ENCODE measurements at places on chromosomes 3 and 15. TPM values are rescaled to one million over a fixed set of nuclear protein-coding genes. Genes with fewer than 3 reads are reported as not detected.

DNA sequence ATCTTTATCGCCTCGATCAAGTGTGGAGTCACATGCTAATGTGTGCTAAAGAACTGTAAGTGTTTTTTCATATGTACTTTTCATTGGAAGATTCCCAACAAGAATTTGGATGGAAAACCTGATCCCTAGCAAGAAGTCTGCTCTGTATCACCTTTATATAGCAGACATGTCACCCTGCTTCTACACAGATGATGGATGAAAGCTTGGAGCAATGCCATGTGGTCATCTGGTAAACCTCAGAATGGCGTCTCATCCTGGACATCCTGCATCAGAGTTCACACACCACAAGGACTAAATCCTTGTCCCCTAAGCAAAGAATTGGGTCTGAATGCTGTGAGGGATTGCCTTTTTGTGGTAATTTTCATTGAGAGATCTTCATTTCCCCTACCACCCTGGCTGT is 42.1 kb upstream of the CTDSPL start:
- no peak overlapping the region for H3K27ac ChIP-seq
- no peaks in the 10 kb centered on the region for H3K4me1 ChIP-seq
- no peaks in the 10 kb centered on the region for H3K36me3 ChIP-seq
- no peaks in the 10 kb centered on the region for H3K27me3 ChIP-seq

DNA sequence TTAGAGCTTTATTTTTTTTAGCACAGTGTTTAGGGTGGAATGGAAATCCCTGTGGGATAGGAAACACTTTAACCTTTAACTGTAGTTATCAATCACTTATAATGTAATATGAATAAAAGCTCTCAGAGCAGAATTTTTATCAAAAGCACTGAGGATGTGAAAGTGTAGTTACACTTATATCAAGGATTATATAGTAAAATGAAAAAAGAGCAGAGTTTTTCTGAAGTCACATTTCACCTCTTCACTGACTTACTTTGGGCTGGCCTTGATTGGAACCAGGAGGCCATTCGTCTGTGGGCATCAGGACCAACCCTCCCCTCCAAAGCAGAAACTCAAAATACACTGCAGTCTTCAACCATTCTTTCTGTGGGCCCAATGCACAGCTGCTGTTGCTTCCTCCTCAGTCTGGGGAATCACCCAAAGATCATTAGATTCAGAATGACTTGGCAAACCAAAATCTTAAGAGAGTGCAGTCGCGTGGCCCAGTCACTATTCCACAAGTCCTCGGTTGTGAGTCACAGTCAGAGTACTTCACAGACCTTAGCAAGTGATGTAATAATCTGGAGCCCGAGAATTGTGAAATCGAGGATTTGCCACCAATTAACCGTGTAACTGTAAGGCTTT is 132.6 kb upstream of the COL8A1 start:
- no peak overlapping the region for H3K27ac ChIP-seq
- no peak overlapping the region for H3K4me3 ChIP-seq
- H3K36me3 ChIP-seq = no peaks in the 10 kb centered on the region
- peaks cover 2% of the 10 kb centered on the region for H3K27me3 ChIP-seq

GRCh38 chr3:108380128-108380795 is 83.9 kb downstream of the HHLA2 start:
- DNase-seq = no peak
- no peaks in the 10 kb centered on the region for H3K27me3 ChIP-seq
- no peak overlapping the region for H3K27ac ChIP-seq
- H3K36me3 ChIP-seq = no peaks in the 10 kb centered on the region
- no peaks in the 10 kb centered on the region for H3K4me1 ChIP-seq

- no peak overlapping the region for H3K4me3 ChIP-seq
- H3K4me1 ChIP-seq = no peaks in the 10 kb centered on the region
- no peaks in the 10 kb centered on the region for H3K27me3 ChIP-seq
- H3K27ac ChIP-seq = no peak overlapping the region
These were observed 402.9 kb downstream of the IL20RB start for GRCh38 chr3:137360531-137361201.

DNA sequence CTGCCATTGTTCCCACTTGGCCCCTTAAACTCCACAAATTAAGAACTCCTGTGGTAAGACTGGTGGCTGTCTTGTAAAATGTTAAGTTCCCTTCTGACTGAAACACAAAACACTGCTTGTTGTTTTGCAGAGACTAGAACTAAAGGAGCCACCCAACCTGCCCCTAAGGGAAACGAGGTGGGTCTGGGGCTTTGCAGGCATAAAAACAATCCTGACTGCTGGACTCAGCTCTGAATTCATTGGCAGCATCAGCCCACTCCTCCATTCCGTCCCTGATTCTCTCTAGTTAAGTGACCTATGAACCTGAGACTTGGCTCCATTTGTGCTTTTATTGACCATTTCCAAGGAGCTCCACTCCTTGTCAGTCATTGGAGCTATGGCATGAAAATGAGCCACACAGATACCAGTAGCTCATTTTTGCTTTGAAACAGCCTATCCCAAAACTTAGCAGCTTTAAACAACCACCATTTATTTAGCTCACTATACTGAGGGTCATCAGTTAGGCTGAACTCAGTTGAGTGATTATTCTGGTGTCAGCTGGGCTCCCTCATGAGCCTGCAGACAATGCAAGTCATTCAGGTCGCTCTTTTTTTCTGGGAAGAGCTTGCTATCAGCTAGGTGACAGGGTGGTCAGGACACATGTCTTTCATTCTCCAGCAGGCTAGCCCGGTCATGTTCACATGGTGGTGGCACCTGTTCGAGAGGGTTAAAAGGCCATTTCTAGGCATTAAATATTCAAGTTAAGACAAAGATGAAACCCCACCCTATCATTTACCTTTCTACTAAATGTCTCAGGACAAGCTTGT is 175.1 kb upstream of the CTNNB1 start:
- no peak overlapping the region for H3K27ac ChIP-seq
- DNase-seq = no peak

DNA sequence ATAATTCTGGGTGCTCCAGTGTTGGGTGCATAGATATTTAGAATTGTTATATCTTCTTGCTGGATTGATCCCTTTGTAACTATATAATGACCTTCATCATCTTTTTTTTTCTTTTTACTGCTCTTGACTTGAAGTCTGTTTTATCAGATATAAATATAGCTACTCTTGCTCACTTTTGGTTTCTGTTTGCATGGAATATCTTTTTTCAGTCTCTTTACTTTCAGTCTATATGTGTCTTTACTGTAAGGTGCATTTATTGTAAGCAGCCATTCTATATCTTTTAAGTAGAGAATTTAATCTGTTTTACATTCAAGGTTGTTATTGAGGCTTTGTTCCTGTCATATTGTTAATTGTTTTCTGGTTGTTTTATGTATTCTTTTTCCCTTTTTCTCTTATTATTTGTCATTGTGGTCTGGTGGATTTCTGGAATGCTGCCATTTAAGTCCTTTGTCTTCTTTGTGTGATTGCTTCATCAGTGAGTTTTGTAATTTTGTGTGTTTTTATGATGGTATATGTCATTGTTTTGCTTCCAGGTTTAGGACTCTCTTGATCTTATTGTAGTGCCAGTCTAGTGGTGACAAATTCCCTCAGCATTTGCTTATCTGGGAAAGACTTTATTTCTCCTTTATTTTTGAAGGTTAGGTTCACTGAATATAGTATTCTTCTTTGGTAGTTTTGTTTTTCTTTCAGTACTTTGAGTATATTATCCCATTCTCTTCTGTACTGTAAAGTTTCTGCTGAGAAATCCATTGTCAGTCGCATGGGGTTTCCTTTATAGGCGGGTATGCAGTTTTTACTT is 8.3 kb upstream of the PRR23C start:
- H3K36me3 ChIP-seq = peaks cover 19% of the 10 kb centered on the region
- DNase-seq = no peak
- H3K27ac ChIP-seq = no peak overlapping the region
- no peaks in the 10 kb centered on the region for H3K27me3 ChIP-seq
- no peaks in the 10 kb centered on the region for H3K4me1 ChIP-seq

DNA sequence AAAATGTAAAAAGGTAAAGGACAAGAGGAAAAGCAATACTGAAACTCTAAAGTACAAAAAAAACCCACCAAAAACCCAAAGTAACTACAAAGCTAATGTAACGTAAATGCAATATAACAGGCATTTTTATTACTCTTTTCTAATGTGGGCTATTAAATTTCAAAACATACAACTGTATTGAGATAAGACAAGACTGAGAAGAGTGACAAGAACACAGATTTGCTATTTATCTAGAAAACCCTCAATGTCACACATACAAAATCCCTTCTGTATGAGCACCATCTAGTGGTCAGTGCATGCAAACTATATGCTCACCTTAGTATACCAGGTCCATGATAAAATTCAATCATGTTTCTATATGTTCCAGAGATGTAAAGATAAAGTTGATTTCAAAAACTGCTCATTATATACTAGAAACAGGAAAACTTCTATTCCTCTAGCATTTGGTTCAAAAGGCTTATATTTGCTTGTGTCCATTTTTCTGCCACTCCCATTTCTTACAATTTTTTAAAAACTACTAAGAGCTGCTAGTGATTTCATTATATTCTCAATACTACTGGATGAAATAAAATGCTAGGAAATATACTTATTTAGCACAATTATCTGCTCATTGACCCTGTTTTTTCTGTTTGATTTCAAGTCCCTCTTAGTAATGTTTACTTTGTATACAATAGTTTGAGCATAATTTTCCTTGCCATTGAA is 111.4 kb downstream of the DLG1 start:
- H3K27me3 ChIP-seq = no peaks in the 10 kb centered on the region
- no peaks in the 10 kb centered on the region for H3K36me3 ChIP-seq
- H3K4me3 ChIP-seq = no peak overlapping the region
- peaks cover 4% of the 10 kb centered on the region for H3K4me1 ChIP-seq

P2RY12 gene
- total RNA-seq = not detected

CYP11A1 gene
- not detected for total RNA-seq

WDR93 gene
- 0.19 TPM for total RNA-seq

Measured in naive thymus-derived CD8-positive, alpha-beta T cell (primary cell).